ENCODE measurements at places on chromosomes 2 and 18. TPM values are rescaled to one million over a fixed set of nuclear protein-coding genes. Genes with fewer than 3 reads are reported as not detected.

The SERPINB10 gene
- not detected for total RNA-seq

- H3K4me1 ChIP-seq, result no peaks in the 10 kb centered on the region
- no peaks in the 10 kb centered on the region for H3K36me3 ChIP-seq
- no peak overlapping the region for H3K27ac ChIP-seq
- H3K4me3 ChIP-seq, result no peak overlapping the region
- no peak for DNase-seq
- H3K27me3 ChIP-seq, result no peaks in the 10 kb centered on the region
These were observed 85.0 kb downstream of the MYCN start for GRCh38 chr2:16025211-16025875.

The FZD7 gene
- 0.60 TPM for total RNA-seq

The EVX2 gene
- not detected for total RNA-seq

The FOXD4L1 gene
- total RNA-seq, result 0.23 TPM

- no peaks in the 10 kb centered on the region for H3K36me3 ChIP-seq
- peaks cover 5% of the 10 kb centered on the region for H3K27me3 ChIP-seq
- no peak overlapping the region for H3K4me3 ChIP-seq
- no peak overlapping the region for H3K27ac ChIP-seq
- DNase-seq, result no peak
These were observed 300.7 kb downstream of the TCF4 start for GRCh38 chr18:55287149-55287806.
